Bone marrow (tissue), 2 donors: ENCODE measurements at places on chromosomes 12 and 14.
A peak's percentile ranks its signal among the peaks of the same experiment; 100 is the strongest.

DNA sequence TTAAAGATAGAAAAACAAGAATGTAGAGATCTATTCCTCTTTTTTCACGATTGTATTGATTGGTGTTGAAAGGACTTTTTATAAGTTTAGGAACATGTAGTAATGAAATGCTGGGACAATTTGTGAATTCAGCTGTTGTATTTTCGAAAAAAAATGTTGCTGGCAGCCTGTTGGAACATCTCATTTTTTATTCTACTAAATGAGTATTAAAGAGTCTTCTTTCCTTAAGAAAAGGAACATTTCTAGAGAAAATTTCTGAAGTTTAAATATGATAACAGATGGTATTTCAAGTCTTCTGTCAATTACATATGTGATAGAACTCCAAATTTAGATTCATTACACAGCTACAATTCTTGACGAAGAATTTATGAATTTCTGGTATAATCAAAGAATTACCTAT lies 189.6 kb downstream of the TMEM117 start:
- no peak for DNase-seq

- DNase-seq, result no peak
These were observed 72.8 kb downstream of the ANKS1B start for GRCh38 chr12:99911967-99912366.

DNA sequence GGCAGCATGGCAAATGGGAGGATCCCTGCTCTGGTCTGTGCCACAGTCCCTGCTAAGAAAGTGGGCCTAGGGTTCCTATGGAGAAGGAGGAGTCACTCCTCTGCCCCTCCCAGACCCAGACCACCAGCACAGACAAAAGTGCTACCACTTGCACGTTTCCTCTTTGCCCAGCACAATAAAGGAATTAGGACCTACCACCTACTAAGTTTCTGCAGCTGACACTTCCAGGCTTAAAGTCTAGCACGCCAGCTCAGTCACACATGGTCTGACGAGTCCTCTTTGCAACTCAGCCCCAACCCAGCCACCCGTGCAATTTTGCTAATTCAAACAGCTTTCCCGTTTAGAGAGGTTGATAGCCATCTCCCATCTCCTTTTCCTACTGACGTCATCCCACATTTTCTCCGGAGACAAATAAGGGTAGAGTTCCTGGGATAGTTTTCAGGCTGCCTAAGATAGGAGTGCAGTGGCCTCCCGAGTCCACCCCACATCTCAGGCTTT lies 66.2 kb upstream of the PTGR2 start:
- no peak for DNase-seq

DNA sequence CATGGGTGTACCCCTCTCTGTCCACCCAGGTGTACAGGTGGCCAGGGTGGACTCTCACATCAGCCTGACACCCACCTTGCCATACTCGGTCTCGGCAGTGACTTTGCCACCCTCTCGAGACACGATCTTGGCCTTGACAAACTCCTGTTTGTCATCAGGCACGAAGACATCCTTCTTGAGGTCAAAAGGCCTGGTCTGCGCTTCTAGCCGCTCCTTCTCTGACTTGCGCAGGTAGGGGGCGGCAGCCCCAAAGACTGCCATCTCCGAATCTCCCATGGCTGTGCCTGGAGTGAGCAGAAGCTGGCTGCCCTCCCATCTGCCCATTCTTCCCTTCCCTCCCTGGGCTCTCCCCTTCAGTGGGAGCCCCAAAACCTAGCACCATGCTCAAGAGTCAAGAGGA lies 2.0 kb downstream of the MYH7 start:
- DNase-seq, result no peak

GRCh38 chr14:76138119-76138757 lies 13.5 kb upstream of the GPATCH2L start:
- DNase-seq, result no peak

- no peak for DNase-seq
These were observed 3.1 kb upstream of the NOXRED1 start for GRCh38 chr14:77426396-77426795.

DNA sequence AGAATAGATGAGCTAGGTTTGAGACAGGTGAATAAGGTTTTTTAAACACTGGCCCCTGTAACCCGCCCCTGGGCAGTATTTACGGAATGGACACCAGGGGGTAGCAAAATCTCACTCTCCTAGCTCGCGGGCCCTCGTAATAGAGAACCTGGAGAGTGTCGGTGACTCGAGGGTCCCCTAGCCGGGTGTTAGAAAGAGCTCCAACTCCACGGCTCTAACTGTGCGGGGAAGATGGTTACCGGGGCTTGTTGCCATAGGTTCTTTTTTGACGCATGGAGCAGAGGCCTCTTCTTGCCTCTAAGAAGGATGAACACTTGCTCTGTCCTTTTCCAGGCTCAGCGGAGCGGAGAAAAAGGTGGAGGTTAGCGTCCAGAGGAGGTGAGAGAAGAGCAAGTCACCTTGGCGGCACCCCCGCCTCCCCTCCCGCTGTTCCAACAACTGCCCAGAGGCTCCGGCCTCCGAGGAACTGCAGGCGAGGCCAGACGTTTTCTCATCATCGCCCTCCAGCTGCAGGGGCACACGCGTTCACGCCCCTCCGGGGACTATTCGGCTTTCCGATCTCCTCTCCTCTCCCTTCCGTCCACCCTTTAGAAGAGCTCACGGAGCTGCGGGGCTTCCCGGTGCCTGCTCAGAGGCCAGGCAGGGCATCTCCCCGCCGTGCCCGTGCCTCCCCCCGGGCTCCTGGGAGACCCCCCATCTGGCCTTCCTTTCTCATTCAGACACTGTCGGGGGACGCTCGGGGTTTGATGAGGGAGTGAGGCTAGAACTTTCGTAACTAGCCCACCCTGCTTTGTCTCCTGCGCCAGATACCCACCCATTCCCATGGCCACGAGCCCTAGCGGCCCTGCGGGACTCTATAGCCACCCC lies 1.4 kb upstream of the ARHGEF40 start:
- peak; percentile 47 for DNase-seq

GRCh38 chr12:132622437-132623071 lies 4.0 kb downstream of the P2RX2 start:
- DNase-seq, result peak; percentile 8

DNA sequence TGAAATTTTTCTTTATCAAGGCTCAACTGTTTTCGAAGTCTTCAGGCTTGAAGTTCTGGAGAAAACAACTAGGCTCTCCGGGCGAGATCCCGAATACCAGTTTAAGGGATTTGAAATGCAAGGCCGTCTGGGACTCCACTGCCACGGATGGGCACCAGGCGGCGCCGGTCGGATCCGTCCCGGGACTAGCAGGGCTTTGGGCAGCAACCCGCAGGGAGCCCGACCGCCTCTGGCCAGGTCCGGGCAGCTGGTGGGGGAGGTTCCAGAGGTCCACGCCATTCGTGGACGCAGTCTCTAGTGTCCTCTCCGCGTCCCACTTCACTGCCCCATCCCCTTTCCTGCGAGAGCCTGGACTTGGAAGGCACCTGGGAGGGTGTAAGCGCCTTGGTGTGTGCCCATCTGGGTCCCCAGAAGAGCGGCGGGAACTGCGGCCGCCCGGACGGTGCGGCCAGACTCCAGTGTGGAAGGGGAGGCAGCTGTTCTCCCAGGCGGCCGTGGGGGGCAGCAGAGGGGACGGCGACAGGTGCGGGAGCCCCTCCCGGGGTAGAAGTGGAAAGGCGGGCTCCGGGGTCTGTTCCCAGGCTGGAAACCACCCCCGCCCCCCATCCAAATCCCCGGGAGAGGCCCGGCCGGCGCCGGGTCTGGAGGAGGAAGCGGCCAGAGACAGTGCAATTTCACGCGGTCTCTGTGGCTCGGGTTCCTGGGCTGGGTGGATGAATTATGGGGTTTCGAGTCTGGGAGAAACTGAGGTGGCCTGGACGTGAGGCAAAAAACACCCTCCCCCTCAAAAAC lies 838 bp upstream of the ERBB3 start:
- DNase-seq, result peak; percentile 49

DNA sequence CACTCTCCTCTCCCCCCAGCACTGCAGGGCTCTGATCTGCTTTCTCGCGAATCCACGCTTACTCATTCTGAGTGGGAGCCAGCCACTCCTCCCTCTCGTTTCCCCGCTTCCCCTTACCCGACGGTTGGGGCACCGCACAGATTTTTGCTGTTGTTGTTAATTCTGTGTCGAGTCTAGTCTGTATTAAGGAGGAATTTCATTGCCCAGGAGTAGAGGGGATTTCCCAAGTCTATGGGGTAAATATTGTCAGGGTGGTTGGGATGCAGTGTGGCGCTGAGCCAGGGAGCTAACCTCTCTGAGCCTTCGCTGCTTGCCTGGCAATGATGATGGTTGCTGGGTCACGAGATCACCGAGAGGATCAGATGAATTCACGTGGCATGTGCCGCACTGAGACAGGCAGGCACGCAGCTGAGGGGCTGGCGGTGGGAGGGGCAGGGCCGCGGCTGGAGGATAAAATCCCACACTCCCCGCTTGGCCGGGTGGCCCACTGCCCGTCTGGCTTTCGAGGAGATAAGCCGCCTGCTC lies 18.5 kb downstream of the NCOR2 start:
- DNase-seq, result peak; percentile 47

GRCh38 chr12:2756756-2757155 lies 38.0 kb upstream of the FKBP4 start:
- DNase-seq, result no peak

GRCh38 chr12:9626291-9626690 lies 18.6 kb upstream of the KLRB1 start:
- DNase-seq, result no peak

DNA sequence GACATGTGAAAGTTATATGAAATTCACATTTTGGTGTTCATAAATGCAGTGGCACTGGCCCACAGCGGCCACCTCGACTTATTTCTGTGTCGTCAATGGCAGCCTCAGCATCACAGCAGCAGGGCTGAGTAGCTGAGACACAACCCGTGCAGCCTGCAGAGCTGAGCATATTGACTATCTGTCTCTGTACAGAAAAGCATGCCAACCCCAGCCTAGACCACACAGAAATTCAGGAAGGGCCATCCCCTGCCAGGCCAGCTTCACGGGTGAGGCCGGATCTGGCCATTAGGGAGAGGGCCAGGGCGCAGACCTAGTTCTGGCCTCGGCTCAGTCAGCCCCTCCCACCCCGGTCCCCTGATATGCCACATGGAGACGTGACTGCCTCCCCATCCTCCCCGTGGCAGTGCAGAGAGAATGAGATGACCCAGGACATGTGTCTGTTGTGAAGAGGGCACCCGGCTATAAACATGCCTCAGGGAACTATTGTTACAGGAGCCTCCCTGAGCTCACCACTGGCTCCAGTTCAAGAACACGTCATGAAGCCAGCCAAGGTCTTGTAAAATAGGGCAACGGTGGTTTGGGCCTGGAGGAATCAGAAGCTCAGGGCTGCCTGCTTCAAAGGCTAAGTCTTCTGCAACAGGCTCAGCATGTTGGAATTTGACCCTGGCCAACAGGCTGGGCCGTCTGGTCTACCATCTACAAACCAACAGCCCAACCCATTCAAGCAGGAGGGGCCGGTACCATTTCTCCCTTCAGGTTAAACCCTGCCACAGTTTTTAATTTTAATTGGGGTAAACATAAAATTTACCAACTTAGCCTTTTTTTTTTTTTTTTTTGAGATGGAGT lies 25.5 kb downstream of the SCARB1 start:
- no peak for DNase-seq

DNA sequence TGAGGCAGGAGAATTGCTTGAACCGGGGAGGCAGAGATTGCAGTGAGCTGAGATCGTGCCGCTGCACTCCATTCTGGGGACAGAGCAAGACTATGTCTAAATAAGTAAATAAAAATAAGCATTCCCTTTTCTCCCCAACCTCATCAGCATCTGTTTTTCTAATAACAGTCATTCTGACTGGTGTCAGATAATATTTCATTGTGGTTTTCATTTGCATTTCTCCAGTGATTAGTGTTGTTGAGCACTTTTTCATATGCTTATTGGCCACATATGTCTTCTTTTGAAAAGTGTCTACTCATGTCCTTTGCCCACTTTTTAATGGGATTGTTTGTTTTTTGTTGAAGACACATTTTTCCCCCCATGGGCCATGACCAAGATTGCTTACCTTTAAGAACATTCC lies 243.2 kb downstream of the ADAMTS20 start:
- DNase-seq, result no peak

DNA sequence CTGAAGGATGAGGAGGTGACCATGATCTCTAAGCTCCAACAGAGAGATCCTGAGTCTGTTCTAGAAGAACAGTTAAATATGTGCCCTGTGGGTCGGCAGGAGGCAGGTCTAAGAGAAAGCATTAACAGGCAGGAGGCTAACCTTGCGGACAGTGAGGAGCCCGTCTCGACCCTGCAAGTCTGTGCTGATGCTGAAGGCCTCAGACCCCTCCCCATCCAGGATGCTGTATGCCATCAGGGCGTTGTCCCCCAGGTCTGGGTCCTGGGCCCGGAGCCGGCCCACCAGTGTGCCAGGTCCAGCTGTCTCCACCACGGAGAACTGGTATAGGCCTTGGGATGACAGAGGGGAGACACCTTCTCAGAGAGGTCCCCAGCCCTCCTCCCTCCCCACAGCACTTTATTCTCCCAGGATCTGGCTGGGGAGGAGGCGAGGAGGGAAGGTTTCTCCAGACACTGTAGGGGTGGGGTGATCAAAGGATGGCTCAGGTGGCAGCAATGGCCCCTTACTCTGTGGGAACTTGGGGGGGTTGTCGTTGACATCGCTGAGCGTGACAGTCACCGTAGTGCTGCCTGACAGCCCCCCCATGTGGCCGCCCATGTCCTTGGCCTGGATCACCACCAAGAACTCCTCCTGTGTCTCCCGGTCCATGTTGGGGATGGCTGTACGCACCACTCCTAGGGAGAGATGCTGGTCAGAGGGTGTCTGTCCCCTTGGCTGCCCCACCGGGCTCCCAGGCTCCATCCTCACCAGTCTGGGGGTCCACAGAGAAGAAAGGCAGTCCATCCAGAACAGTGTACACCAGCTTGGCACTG lies 3.1 kb downstream of the CDH24 start:
- no peak for DNase-seq

DNA sequence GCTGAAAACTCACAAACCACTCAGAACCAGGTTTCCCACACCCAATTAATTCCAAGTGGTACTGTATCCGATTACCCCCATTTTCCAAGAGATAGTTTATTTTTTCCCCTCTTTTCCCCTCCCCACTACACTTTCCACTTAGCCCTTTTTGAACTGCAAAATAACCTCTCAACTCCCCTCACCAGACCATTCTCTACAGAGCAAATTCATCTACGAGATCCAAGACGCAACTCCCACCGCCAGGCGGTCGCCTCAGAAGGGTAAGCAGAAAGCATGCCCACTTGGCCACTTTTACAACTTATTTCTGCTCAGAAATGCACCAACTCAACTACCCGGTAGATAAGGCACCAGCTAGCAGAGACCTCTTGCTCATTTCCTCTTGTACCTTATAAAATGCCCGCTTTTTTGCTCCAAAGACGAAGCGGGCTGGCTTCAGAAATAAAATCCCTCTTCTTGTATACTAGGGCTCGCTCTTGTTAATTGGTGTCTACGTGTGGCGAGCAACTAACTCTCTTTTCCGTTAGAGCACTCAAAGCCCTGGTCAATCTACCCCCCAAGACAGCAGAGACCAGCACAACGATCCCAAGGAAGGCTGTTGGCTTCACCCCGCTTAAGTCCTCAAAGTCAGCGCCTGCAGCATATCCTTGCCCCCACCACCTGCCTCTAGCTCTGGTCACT lies 910 bp upstream of the SRP54 start:
- DNase-seq, result no peak

- peak; percentile 78 for DNase-seq
These were observed 250.9 kb upstream of the OR4E1 start for GRCh38 chr14:21924479-21924878.
